ENCODE measurements at places on chromosomes 2 and 18.

- peak; percentile 18 for DNase-seq
Observed at GRCh38 chr2:5846881-5847280, 154.7 kb downstream of the SOX11 start.

DNA sequence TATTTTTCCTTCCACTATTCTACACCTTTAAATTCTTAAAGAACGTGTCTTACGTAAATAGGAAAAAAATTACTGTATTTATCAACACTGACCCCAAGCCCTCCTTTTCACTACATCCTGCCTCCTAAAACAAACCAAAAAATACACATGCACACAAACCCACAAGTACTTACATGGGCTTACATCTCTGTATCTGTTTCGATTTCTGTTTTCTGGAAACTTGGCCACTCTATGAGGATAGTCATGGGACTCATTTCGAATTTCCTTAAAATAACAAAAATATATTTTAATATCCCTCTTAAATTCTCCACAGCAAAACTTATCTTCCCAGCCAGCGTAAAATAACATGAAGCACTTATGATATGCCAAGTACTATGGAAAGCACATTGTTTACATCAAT is 25.0 kb downstream of the PTPN2 start:
- no peak for DNase-seq

- no peak for DNase-seq
Observed at GRCh38 chr2:231467613-231468530, 3.6 kb upstream of the NCL start.

GRCh38 chr2:201777043-201777442 is 3.7 kb downstream of the ALS2 start:
- no peak for DNase-seq

DNA sequence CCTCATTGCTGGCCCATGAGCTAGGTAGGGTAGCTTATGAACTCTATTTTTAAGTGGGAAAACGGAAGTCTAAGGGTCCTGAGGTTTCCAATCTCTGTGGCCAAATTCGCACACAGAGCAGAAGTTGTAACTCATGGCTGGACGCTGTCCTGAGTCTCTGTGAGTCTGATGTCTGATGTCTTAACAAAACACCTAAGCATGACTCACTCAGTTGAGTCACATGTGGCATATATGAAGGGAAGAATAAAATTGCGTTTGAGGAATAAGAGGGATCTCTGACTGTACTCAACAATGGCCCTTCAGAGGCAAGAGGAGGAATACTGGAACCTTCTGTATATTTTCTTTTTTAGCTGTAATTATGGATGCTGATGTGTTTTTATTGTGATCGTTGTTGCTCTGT is 569.7 kb downstream of the RIT2 start:
- DNase-seq = no peak

GRCh38 chr18:74243127-74243526 is 48.6 kb downstream of the CYB5A start:
- no peak for DNase-seq

GRCh38 chr2:174059178-174059883 is 94.2 kb upstream of the SP3 start:
- DNase-seq = no peak

- DNase-seq = no peak
Observed at GRCh38 chr2:235640377-235640776, 146.5 kb downstream of the AGAP1 start.

DNA sequence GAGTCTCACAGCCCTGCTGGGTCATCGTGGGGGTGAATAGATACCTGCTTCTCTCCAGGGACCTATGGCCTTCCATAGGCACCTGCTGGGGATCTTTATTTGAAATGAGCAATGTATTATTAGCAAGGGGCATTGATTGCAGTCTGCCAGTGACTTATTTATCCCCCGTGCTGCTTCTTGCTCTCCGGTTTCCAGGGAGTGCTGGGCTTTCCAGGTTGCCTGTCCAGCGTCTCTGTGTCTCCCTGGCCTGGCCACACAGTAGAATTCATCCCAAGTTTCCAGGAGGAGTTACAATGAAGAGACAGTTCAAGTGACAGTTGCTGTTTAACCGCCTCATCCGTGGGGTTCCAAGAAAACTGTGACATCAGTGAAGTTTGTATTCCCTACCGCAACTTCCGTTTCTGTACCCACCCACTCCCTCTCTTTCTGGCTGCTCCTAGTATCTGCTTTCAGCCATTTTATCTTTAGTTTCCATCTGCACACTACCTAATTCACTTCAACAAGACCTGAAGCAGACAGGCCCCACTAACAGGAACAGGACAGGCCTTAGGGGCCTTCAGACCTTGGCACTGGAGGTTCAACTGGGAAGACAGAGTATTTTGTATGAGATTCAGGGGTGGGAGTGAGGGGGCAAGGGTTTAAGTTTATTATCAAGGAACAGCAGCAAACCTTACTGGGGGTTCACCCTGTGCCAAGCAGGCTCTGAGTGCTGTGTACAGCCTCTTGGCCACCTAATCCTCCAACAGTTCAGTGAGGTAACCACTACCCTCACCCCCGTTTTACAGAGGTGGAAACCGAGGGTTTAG is 134.8 kb downstream of the PRKCE start:
- no peak for DNase-seq

- DNase-seq = no peak
Observed at GRCh38 chr2:46337208-46337994, 40.2 kb downstream of the EPAS1 start.

- no peak for DNase-seq
Observed at GRCh38 chr2:60699617-60700016, 56.5 kb upstream of the PAPOLG start.

DNA sequence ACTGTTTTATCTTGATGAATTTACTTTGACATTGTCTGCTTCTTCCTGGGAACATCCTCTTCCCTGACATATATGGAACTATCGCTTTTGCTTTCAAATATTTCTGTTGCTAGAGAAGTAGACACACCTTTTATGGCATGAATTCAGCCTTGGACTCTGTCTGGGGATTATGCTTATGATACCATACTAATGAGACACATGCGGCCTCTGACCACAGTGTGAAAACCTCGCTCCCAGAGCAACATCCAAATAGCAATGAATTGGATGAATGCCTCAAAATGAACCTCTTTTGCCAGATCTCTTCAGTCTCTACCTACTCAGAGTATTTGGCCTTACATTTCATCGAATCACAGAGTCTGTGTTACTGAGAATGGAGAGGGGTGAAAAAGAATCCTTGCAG is 70.9 kb downstream of the PIEZO2 start:
- DNase-seq = no peak

DNA sequence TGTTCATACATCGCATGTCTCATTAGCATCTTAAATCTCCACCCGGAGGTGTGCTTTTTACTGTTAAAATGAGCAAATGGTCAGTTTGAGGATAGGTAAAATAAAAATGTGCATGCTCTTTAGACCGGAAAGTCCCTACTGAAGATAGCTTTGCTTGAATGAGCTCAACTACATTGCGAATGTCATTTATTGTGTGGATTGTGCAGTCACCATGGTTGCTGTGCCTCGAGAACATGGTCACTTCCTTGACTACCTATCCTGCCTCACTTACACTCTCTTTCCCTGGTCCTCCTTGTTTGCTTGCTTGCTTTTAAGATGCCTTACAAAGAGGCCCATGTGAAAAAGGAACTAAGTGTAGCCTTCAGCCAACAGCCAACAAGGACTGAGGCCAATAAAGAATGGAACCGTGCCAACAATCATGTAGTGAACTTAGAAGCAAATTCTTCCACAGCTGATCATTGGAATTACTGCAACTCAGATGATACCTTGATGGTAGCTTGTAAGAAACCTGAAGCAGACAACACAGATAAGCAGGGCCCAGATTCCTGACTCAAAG is 72.2 kb upstream of the BARD1 start:
- no peak for DNase-seq

- no peak for DNase-seq
Observed at GRCh38 chr2:39216346-39217191, 27.2 kb downstream of the CDKL4 start.

DNA sequence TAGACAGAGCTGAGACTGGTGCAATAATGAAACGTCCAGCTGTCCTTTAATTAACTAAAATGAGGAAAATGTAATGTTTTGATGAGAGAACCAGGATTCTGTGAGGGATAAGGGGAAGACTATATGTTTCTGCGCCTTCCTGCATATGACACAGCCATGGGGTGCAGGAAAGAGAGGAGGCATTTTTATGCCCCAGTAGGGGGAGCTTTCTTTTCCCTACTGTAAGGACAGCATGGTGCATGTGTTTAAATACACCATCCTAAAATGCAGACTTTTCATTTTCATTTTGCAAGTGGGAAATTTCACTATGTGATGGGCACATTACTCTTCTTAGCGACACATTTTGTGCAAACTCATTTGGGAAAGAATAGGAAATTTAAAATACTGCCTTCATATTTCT is 446.1 kb downstream of the ARHGAP15 start:
- no peak for DNase-seq

DNA sequence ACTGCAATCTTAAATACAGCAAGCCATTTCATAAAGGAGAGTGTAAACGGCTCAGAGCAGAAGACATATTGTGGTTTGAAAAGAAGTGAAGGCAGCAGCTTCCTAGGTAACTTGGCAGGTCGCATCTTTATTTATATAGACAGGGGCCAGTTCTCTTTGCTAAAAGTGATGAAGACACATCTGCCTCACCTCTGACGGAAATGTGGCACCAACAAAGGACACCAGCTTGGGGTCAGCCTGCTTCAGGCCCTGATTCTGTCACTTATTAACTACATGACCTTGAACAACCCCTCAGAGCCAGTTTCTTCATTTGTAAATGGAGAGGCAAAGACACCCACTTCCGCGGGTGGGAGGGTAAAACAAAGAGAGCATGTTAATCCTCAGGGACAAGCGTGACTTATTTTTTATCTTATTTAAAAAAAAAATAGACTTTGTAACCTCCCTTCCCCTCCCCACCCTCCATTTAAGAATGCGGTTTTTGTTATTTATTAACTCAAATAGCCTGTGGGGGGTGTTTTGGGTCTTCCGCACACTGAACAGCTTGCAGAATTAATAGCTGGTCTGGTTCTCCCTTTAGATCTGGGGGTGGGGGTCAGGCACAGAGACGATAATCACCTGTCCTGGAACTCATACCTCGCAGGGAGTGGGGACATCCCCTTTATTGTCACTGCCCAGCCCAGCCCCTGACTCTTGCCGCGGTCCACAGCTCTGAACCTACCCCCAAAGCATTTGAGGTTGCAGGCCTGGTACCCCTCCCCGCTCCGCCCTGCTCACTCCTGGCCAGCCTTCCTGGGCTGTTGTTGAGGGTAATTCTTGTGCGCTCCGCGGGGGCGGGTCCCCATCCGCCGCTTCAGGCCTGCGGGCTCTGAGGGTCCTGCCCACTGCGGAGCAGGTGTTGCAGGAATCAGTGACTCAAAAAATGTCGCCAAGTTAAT is 64.2 kb upstream of the TMEM17 start:
- no peak for DNase-seq

DNA sequence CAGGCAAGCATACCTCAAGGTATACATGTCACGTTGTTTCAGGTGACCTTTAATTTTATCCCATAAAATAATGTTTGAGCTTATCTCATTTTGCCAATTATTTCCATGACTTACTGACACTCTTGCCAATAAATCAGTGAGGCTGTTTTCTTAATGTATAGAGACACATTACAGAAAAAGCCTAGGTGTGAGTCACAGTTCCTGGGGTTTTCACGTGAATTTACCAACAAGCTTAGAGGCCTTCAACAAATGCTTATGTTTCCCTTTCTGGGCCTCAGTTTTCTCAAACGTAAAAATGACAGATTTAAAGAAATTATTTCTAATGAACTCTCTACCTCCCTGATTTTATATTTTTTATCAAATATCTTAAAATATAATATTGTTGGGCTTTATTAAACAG is 517.5 kb upstream of the SPHKAP start:
- no peak for DNase-seq

- no peak for DNase-seq
Observed at GRCh38 chr2:23791030-23791429, 135.9 kb downstream of the ATAD2B start.

DNA sequence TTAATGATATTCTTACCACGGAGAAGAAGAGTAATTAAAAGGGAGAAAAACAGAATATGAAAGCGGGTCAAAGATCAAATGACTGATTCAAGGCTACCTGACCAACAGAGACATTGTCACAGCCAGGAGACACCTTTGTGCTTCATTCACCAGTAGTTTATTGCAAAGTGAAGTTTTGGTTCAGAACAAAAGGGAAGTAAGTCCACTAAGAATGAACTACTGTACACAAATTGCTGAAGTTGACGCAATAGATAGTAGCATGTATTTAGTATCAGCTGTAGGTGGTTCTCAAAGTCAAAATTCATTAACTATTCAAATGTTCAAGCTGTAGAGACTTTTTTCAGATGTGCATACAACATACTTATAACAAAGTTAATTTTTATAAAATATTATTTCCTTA is 64.7 kb upstream of the COX7A2L start:
- DNase-seq = no peak

GRCh38 chr2:106127776-106128268 is 66.3 kb downstream of the UXS1 start:
- DNase-seq = no peak

DNA sequence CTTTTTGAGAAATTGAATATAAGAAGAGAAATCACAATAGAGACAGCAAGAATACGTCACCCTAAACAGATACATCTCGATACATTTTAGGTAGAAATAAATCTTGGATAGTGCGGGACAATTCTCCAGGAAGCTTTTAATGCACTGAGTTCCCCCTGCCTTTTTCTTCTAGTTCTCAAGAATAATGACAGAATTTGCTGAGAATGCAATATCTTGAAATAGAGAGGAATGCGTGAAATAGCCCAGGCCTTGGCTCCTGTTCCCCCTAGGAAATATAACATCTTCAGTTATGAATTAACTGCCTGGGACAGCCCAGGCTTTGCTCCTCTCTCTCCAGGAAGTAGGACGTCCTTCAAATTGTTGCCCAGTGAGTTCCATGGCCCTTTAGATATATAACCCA is 7.6 kb upstream of the NRXN1 start:
- no peak for DNase-seq

- DNase-seq = no peak
Observed at GRCh38 chr2:45843136-45843535, 191.7 kb downstream of the PRKCE start.

DNA sequence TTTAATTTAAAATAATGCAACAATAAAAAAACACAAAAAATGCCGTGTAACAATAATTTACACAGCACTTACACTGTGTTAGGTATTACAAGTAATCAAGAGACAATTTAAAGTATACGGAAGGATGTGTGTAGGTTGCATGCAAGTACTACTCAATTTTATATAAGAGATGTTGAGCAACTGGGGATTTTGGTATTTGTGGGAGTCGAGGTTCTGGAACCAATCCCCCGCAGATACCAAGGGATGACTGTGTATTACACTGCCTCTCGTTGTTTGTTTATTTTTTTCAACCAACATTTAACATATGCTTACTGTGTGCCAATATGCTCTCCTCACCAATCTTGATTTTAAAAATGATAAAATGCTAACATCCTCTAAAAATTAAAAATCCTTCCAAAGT is 24.8 kb downstream of the MAP3K2 start:
- no peak for DNase-seq

DNA sequence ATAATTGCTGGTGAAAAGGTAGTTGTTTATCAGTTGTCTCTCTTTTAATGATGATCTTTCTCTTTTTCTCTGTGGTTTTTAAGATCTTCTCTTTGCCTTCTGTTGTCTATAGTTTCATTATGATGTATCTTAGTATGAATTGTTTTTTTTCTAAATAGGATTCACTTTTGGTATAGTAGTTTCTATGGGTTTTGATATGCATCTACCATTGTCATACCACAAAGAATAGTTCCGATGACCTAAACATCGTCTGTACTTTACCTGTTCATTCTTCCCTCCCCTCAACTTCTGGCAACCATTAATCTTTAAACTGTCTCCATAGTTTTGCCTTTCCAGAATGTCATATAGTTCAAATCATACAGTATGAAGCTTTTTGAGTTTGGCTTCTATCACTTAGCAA is 19.6 kb downstream of the RDH14 start:
- DNase-seq = no peak

GRCh38 chr2:216339456-216340279 is 32.6 kb downstream of the MARCHF4 start:
- DNase-seq = peak; percentile 64

All from SK-N-MC (cell line).